Stimulated activated naive CD4-positive, alpha-beta T cell (primary cell): ENCODE measurements at places on chromosomes 12 and 14.

DNA sequence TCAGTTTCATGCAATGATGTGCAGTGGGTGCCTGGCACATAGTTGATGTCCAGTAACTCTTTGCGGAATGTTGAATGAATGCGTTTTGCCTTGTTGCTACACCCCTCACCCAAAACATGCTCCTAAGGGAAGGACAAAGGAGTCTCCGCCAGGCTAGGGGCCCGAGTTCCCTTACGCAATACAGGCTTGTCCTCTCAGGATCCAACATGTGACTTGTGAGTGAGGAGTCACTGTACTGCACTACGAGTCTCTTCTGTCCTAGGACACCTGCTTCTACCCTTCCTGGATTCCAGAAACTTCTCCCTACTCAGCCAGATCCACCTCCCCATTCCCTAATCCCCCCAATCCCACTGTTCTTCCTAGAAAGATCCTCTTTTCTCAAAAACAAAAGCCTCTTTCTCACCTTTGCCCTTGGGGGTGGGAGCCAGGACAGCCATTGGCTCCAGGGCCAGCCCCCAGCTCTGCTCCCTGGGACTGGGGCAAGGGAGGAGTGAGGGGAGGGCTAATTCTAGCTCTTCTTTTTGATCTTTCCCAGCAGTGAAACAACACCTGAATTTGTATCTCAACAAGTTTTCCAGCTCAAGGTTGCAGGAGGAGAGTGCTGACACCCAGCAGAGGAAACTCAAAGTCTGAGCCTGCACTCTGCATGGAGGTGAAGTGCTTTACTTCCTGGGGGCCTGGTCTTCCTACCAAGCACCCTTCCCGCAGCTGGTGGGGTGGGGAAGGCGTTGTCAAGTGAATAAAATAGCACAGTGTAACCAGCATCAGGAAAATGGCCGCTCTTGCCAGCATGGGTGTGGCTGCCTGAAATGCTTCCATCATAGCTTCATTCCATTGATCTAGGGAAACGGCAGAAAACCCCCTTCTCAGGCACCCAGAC, 3.4 kb upstream of the OTUB2 start:
- DNase-seq: no peak

GRCh38 chr14:94582199-94582750, 1.0 kb downstream of the SERPINA5 start:
- no peak for DNase-seq

GRCh38 chr12:57727758-57728395, 10.7 kb downstream of the AGAP2 start:
- no peak for DNase-seq

DNA sequence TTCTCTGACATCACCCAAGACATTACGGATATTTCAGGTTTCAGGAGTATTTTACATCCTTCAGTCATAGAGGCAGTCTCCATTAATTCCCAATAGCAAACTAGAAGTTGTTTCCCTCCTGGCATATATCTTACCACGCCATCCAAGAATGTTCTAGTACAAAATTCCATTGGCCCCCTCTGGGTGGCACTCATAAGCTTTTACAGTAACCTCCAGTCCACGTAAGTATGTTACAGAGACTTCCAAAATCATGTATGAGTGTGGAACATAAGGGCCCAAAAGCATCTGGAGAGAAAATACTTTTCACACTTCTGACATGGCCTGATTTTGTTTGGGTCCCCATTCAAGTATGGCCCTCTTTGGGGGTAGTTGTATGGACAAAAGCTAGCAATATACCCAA, 58.1 kb upstream of the DHRS4 start:
- DNase-seq: no peak

DNA sequence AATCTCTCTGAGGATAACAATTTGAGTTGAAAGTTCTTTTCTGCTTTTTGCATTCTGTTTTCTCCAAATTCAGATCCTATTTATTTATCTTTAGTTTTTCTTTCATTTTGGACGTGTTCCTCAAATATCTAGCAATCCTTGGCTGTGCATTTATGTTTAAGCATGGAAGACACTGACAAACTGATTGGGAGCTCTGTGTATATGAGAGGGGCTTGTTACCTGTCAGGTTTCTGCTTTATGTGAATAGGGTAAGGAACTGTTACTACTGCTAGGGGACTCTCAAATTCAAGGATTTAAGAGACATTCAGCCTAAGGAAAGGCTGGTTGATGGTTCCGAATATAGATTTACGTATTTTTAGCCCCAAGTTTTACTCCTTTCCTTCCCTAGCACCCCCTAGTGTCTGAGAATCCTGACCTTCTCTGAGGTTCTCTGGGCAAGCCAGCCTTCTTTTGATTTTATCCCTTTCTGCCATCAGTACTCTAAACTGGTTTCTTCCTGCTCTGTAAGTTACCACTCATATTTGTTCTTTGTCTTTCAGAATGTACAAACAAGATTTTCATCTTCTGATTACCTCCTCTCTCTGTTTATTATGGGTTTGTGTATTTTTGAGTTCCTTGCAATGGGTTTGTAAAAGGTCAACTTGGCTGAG, 30.5 kb downstream of the YLPM1 start:
- DNase-seq: no peak

- peak; percentile 51 for DNase-seq
Measured at GRCh38 chr14:95993768-95994592, 45.2 kb upstream of the C14orf132 start.

GRCh38 chr14:89185919-89186855, 230.8 kb downstream of the FOXN3 start:
- DNase-seq: no peak

- DNase-seq: no peak
Measured at GRCh38 chr12:112808156-112808555, 16.6 kb downstream of the RPH3A start.

DNA sequence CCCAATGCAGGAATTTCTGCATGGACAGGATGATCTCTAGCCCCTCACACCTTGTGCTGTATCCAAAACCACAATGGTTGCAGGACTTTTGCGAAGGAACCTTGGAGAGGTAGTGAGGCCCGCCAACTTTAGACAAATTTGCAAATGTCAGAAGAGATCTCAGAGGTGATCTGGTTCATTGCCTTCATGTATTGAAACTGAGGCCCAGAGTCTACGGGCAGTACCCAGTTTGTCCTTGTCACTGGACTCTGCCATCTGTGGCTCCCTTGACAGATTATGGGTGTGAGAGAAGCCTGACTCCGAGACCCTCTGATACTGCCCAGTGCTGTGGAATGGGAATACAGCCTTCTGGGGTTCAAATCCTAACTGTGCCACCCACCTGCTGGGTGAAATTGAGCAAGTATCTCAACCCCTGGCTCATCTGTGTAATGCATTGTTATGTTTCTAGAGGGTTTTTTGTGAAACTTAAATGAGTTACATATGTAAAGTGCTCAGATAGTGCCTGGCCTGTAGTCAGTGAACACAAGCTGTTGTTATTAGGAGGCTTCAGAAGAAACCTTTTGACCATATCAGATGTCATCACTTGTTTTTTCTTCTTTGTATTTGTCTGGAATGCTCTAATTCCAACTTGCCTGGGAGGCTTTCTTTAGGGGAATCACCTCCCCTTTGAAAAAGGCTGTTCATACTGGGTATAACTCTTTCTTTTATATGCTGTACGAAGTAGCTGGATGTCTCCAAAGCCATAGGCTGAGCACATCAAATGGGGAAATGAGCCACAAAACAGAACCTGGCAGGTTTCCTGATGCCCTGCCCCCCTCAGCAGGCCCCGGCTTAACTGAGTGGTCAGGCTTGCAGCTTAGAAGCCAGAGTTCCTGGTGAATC, 71.4 kb upstream of the SRSF5 start:
- DNase-seq: no peak

- no peak for DNase-seq
Measured at GRCh38 chr14:74627076-74627475, 15.0 kb upstream of the LTBP2 start.

DNA sequence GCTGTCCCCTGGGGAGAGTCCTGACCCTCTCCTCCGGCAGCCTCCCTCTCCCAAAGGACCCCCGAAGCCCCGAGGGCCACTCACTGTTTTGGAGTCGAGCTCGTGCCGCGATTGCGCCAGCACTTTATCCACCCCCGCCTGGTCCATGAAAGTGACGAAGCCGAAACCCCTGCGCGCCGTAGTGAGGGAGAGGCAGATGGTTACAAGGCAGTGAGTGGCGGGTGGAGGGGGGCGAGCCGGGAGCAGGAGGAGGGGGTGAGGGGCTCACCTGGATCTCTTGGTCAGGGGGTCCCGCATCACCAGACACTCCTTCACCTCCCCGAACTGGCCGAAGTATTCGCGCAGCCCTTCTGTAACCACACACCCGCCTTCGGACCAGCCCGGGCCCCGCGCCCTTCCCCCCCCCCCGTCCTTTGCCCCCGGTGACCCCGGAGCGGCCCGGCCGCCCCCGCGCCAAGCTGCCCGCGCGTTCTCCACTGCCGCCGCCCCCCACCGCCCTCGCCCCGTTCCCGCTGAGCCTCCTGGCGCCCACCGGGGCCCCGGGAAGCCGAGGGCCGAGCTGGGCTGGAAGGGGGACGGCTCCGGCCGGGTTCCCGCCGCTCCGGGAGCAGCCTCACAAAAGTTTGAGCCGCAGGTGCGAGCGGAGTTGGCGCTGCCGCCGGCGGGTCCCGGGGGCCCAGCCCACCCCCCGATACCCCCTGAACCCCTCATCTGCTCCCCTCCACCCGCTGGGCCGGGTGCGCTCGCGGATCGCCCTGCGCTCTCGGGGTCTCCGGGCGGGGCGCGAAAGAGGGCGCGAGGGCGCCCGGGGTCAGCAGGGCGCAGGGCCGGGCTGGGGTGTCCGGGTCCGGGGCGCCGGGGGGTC, 808 bp downstream of the MSI1 start:
- DNase-seq: no peak

DNA sequence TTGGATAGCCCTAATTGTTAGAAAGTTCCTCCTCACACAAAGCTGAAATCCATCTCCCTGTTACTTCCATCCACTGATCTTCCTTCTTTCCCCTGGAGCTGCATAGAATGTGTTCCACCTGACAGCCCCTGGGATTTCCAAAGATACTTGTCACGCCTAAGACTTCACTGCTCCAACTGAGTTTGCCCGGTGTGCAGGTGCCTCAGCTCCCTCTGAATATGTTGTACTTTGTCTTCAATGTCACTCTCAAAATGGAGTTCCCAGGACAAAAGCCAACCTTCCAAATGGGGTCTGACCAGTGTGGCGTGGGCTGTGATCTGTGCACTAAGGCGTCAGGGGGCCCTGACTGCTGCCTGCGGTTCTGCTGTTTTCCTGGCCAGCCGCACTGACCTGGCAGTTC, 42.8 kb downstream of the CACNA2D4 start:
- DNase-seq: no peak

DNA sequence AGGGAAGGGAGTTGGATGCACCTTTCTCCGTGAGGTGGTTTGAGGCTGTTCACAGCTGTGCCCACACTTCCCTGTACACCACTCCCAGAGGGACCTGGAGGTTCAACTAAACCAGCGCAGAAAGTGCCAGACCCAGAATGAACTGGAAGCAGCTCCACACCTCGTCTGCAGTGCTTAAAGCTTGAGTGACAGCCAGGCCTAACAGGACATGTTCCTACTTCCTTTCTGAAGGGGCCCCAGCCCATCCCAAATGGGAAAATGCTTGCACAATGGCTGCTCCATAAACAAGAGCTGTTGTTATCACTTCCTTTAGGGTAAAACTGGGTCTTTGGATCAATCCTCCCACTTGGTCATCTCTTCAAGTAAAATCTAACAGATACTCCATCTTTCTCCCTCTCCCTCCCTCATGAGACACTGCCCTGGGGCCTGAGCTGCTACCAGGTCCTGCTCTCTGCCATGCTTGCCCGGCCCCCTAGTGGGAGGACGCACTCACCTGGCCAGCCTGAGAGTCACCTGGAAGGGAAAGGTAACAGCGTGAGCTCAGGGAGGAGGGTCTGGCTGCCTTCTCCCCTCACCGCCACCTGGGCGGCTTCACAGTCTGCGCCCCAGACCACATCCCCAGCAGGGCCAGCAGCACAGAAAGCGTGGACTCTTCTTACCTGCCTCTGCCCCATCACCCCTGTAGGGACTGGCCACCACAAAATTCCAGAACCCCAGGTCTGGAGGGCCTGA, 33.5 kb downstream of the ISCA2 start:
- no peak for DNase-seq

DNA sequence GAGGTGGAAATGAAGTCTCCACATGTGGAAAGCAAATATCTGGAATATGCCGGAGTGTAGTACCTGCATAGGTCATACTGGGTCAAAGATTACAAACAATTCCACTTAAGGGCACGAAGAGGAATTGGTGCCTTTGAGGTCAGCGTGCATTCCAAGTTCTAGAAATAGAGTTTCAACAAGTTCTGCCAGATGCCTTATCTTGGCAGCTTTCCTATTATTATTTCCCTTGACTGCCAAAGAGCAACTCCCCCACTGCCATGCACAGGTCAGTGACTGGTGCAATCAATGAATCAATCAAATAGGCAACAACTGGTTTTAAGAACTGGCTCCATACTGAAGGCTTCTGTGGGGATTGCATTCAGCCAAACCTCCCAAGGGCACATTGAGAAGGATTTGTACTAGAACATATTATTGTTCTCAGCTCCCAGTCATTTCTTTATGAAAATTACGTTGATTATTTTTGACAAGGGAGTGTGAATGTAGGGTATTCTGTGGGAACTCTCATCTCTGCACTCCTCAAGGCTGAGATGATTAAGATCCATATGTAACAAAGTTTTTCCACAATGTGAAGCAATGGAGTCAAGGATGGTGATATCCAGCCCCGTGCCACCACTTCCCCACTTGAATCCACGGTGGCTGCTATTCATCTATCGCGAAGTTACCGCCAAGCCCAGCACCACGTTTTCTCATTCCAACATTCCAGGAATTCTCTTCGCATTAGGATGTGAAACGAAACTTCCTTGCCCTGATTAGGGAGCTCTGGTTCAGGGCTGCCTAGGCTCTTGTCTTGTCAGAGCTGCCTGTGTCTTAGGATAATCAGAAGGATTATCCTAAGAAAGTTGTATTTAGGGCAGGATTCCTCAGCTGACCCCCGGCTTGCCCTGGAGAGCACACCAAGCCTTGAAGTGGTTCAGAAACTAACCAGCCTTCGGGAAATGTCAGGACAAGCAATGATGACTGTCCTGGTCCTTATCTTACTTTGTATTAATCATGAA, 115.1 kb upstream of the PCED1B start:
- no peak for DNase-seq

DNA sequence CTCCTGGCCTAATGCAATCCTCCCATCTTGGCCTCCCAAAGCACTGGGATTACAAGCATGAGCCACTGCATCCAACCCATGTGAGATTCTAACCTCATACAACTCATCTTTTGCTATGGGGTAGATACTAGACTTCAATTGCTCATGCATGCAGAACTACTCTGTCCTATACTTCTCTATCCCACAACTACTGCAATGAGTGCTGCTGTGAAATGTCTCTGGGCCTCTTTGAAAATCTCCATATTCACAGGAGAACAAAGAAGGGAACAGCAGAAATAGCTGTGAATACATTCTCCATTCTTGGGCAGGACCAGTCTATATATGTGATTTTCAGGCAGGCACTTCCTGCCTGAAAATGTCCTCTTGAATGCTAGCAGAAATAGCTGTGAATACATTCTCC, 220.7 kb upstream of the GRIP1 start:
- no peak for DNase-seq

- DNase-seq: no peak
Measured at GRCh38 chr12:57159311-57159710, 11.9 kb upstream of the LRP1-AS start.

DNA sequence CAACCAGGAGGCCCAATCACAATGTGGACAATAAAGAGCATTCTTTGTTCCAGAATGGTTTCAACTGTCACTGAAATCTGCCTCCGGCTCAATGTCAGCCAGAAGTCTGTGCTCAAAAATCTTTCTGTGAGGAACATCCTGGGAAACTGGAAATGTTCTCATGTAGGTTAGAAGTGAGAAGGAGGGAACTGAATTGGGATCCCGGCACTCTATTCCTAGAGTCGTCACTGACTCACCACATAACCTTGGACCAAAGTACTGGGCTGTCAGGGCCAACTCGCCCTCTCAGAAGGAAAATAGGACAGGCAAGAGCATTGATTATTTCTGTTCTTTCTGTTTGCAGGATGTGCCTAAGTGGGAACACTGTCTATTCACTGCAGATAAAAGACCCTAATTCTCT, 57.6 kb downstream of the PRKAB1 start:
- no peak for DNase-seq
